RPMI8226 (cell line): ENCODE measurements at places on chromosomes 13 and 19.

GRCh38 chr13:99009987-99010551 lies 32.2 kb upstream of the DOCK9 start:
- no peak for DNase-seq

DNA sequence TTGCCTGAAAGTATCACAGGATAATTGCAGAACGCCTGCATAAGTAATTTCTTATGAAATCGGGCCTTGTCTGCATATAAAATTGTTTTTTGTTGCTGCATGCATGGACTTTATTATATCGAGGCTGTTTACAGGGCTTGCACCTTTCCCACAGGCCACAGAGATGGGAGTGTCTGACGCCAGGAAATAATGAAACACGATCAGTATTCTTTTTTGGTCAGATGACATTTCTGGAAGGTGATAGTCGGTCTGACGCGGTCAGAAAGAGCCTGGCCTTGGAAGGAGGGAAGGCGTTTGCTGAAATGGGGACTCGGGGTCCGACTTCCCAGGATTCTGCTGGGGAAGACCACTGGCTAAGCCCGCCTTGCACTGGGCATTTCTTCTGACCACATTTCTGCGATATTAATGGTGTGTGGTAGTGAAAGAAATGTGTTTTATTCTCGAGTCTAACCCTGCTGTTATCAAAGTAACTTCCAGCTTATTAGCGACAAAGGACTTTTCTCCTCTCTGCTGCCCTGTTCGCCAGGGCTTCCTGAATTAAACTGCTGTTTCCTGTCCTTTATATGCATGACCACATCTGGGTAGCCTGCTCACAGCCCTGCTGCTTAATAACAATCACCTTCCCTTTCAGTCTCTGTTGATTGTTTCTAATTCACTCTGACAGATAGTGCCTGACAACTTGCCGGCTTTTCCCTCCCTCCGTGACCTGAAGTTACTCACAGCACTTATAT lies 11.6 kb upstream of the ZNF536 start:
- DNase-seq: no peak

DNA sequence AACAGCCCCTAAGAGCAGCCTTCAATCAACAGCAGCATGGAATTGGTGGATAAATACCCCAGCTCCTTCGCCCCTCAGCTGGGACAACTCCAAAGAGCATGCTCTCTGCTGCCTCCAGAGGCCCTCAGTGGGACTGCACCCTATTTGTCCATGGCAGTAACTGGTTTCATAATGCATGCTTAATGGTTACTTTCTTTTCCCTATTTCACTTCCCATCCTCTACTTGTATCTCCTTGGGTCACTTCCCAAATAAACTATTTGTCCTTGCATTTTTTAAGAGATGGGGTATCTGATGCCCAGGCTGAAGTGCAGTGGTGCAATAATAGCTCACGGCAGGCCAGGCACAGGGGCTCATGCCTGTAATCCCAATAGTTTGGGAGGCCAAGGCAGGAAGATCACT lies 13.5 kb upstream of the TPM4 start:
- DNase-seq: peak; percentile 73

DNA sequence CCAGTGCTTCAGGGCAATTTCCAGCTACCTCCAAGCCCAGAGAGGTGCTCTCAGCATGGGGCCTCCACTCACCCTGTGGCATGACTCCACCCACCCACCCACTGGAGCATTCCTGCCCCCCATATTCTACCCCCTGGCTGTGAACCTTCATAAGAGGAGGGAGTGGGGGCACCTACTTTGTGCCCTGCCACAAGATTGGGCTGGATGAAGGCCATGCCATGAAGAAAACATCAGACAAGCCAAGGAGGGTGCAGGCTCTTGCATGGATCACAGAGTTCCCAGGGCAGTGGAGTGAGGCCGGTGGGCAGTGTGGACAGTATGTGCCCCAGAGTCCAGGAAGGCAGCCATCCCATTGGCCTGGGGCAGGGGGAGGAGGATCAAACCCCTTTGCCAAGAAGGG lies 97.8 kb downstream of the UQCRFS1 start:
- no peak for DNase-seq

DNA sequence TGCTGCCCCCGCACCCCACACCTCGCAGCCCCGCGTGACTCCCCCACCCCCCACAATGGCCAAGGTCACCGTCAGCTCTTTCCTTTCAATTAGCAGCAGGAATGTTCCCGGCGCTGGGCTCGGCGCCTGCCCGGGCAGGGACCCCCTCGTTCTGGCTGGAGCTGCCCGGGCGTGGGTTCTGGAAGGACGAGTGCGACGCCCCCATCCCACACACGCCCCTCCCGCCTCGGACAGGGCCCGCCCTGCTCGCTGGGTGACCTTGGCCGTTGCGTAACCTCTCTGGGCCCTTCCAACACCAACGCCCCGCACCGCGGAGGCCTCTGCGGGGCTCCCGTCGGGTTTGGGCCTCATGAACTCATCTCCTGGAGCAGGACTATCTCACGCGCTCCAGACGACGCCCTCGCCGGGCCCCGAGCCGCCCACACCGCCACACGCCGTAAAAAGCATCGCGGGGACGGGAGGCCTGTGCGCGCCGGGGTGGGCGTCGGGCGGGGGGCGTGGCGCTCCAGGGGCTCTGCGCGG lies 10.3 kb downstream of the PALM start:
- no peak for DNase-seq

- DNase-seq: peak; percentile 93
Measured at GRCh38 chr19:13022859-13023636, 27.8 kb downstream of the NFIX start.

DNA sequence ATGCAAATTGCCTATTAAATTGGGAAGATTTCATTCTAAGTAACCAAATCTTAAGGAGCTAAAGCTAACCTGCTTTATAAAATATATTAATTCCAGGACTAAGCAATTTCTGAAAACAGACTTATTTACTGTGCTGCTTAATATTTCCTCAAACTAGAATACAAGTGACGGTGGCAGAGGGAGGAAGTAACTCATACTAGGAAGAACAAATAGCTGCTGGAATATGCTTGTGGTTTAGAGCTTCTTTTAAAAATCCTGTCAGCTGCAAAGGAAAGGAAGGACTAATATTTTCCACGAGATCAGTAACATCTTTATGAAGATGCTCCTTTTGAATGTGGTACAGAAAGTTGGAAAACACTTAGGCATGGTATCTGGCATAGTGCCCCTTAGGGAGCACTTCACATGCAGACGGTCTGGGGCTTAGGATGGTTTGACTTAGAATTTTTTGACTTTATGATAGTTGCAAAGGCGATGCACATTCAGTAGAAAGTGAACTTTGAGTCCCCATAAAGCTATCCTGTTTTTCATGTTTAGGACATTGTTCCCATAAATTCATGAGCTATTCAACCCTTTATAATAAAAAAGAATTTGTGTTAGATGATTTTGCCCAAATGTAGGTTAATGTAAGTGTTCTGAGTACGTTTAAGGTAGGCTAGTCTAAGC lies 3.4 kb upstream of the HNRNPA1L2 start:
- DNase-seq: no peak

DNA sequence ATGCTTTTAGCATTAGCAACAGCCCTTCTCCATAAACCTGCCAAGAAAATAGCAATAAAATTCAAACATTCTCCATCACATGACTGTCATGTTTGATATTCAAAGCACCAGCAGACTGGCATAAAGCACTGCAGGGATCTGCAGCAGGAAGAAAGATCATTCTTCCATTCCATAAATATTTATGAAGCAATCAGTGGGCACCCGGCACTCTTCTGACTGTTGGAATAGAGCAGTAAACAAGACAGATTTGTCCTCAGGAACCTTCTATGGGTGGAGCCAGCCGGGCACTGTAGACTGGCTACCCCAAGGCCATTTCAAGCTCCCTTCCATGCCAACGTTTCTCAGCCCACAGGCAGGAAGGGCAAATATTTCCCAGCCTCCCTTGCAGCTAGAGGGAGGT lies 25.5 kb downstream of the PLA2G4C start:
- no peak for DNase-seq

- DNase-seq: no peak
Measured at GRCh38 chr13:50128428-50128931, 113.2 kb downstream of the KCNRG start.

- no peak for DNase-seq
Measured at GRCh38 chr13:80524447-80525215, 183.7 kb upstream of the SPRY2 start.

DNA sequence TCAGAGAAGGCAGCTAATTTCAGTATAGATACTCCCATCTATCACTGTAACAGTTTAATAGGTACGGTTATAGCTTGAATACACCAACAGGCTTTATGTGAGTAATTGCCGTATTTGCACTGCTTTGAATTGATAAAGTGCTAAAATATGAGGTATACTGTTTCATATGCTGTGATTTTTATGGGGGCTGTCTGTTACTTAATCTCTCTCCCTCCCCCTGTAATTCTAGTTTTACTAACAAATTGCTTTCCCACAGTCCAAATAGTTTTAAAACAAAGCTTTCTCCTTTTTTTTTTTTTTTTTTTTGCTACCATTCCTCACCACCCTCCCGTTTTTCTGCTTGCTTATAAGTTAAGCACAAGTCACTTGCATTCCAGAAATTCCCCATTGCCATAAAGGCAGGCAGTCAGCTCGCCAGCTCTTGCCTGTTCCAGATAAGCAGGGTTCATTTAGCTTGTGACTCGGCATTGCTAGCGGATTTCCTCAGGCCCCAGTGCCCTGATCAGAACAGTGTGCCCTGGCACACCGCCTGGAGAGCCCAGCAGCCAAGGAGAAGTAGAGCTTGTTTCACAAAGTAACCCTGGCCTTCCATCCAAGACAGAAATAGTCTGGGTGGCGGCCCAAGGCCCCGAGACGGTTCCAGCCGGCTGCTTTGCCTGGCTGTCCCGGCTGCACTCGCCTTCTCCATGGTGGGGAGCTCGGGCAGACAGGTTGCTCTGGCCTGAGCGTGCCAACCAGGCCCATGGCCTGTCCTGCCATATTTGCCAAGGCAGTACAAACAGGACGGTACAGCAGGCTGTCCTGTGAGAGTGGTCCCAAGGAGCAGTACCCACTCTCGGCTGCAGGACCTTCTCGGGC lies 43.5 kb upstream of the NPAS1 start:
- DNase-seq: no peak

DNA sequence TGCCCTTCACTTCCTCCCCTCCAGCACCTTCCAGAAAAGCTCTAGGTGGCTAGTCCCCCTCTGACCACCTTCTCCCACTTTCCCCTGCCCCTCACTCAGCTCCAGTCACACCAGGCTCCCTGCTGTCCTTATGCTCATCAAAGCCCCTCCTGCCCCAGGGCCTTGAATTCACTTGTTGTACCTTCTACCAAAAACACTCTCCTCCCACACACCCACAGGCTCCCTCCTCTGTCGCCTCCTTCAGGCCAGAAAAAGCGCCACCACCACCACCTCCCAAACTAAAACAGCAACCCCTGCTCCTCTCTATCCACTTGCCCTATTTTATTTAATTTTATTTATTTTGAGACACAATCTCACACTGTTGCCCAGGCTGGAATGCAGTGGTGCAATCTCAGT lies 4.8 kb upstream of the CEACAM16 start:
- no peak for DNase-seq

- DNase-seq: peak; percentile 40
Measured at GRCh38 chr19:12867120-12868099, 13.8 kb downstream of the DNASE2 start.

DNA sequence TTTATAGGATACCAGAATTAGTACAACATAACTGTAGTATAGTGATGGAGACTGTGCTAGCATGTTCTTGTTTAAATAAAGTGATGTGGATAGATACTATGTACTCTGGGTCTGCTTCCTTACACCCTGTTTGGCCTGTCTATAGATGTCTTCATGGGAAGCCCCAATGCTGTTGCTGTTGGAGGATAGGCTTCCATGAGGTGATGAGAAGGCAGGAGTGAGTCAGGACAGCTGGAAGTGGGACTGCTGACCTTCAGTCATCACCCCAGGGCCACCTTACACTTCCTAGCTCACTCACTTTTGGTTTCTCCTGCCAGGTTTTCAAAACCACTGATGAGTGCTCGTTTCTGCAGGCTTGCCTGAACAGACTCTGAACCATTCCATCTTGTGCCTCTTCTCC lies 4.2 kb downstream of the KCTD4 start:
- DNase-seq: no peak

DNA sequence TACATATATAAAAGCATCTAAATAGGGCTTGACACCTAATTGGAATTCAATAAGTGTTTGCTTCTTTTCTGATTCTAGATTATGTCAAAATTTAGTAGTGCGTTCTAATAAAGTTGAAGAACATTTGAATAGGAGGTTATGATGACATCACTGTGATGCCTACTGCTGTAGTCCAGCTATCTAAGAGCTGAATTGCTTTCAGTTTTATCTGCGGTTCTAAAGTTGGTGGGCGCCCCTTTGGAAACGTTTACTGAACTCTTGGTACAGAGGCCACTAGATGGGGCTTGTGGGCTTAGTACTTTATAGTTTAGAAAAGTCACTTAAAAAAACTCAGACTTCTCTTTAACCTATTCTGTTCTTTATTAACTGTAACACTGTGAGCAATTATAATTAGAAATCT lies 776.9 kb downstream of the GPC5 start:
- DNase-seq: peak; percentile 46
